ENCODE measurements at places on chromosomes 12 and 14.

GRCh38 chr12:49970658-49971057 lies 2.1 kb upstream of the AQP6 start:
- peaks cover 51% of the 10 kb centered on the region for H3K27me3 ChIP-seq
- no peaks in the 10 kb centered on the region for H3K36me3 ChIP-seq
- H3K27ac ChIP-seq: no peak overlapping the region

GRCh38 chr12:31523306-31523705 lies 67.6 kb downstream of the DENND5B start:
- peaks cover 42% of the 10 kb centered on the region for H3K4me1 ChIP-seq
- H3K27ac ChIP-seq: no peak overlapping the region
- no peaks in the 10 kb centered on the region for H3K27me3 ChIP-seq
- H3K4me3 ChIP-seq: no peak overlapping the region

DNA sequence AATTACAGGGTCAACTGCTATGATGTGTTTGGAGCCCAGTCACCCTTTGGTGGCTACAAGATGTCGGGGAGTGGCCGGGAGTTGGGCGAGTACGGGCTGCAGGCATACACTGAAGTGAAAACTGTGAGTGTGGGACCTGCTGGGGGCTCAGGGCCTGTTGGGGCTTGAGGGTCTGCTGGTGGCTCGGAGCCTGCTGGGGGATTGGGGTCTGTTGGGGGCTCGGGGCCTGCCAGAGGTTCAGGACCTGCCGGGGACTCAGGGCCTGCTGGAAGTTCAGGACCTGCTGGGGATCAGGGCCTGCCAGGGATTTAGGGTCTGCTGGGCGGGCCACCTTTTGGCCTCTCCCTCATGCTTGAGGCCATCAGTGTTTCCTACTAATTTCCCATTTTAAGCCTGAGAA lies 37.1 kb downstream of the ALDH2 start:
- peaks cover 15% of the 10 kb centered on the region for H3K4me1 ChIP-seq
- no peak overlapping the region for H3K4me3 ChIP-seq
- no peak for DNase-seq
- no peaks in the 10 kb centered on the region for H3K27me3 ChIP-seq
- H3K36me3 ChIP-seq: peaks cover 41% of the 10 kb centered on the region
- H3K27ac ChIP-seq: no peak overlapping the region

- H3K27ac ChIP-seq: no peak overlapping the region
- H3K4me1 ChIP-seq: peaks cover 28% of the 10 kb centered on the region
- no peaks in the 10 kb centered on the region for H3K36me3 ChIP-seq
- H3K4me3 ChIP-seq: no peak overlapping the region
- DNase-seq: no peak
- H3K27me3 ChIP-seq: peaks cover 7% of the 10 kb centered on the region
Measured at GRCh38 chr12:24952389-24952788, 3.5 kb upstream of the BCAT1 start.

- no peaks in the 10 kb centered on the region for H3K4me1 ChIP-seq
- no peaks in the 10 kb centered on the region for H3K27me3 ChIP-seq
- DNase-seq: no peak
- no peak overlapping the region for H3K4me3 ChIP-seq
Measured at GRCh38 chr12:40376533-40377267, 151.9 kb downstream of the LRRK2 start.

DNA sequence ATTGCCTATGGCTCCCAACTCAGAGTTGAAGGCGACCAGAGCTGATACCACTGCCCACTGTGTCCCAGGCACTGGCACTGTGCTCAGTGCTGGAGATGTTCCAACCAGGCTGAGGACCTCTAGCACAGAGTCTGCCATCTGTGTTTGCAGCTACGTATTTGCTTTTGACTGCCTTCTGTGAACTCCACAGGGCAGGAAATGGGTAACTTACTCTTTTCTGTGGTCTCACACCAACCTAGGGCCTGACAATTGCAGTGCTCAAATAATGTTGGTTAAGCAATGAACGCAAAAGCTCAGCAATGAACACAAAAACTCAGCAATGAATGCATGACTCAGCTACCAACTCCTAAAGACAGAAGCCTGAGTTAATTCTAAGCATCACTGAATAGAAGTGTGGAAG lies 202.8 kb downstream of the NUAK1 start:
- H3K4me3 ChIP-seq: no peak overlapping the region
- no peak overlapping the region for H3K27ac ChIP-seq
- no peak for DNase-seq
- H3K4me1 ChIP-seq: no peaks in the 10 kb centered on the region

DNA sequence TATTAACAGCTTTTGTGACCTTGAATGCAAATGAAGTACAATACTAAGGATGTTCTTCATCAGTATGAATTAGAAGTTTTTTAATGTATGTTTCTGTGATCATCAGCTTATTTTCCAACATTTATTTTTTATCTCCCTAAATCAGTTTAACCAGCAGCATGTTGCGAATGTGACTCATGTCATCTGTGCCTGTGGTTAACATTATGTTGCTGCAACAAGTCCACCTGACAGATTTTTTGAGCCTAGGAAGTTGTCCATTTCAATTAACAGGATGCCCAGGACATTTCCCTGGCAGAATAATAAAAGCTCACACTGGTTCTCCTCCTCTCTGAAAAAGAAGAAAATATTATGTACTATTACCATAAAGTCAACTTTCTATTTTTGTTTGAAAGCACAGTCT lies 155.5 kb downstream of the SYT1 start:
- no peak overlapping the region for H3K4me3 ChIP-seq
- H3K4me1 ChIP-seq: no peaks in the 10 kb centered on the region
- no peak overlapping the region for H3K27ac ChIP-seq
- H3K27me3 ChIP-seq: no peaks in the 10 kb centered on the region
- no peak for DNase-seq

DNA sequence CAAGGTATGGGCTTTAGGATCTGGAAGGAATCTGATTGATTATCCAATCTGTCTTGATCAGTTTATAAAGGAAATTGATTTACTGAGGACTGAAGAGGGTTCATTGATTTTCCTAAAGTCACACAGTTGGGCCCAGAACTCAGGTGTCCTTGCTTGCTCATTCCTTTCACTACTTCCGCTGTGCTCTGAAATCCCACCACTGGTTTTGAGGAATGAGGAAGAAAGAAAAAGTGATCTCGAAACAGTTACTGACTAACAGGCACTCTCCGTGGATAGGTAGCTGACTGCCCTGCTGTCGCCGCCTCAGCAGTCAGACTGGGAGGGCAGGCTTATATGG lies at the start of gene FITM1:
TSS of gene FITM1 (plus strand) at position 280 of the 337 bp plus-strand sequence. CDS start 905 bp downstream, outside the sequence.
- no peak for DNase-seq
- H3K36me3 ChIP-seq: no peaks in the 10 kb centered on the region
- H3K4me1 ChIP-seq: peaks cover 49% of the 10 kb centered on the region
- peak within 1 kb of the TSS; percentile 2 for H3K4me3 ChIP-seq

- no peak for DNase-seq
- peak overlapping the region; percentile 49 for H3K27ac ChIP-seq
- no peak overlapping the region for H3K4me3 ChIP-seq
Measured at GRCh38 chr12:93176165-93176564, 201.6 kb upstream of the NUDT4 start.

- no peak overlapping the region for H3K4me3 ChIP-seq
- no peak for DNase-seq
- H3K36me3 ChIP-seq: no peaks in the 10 kb centered on the region
Measured at GRCh38 chr14:68257969-68258368, 438.4 kb downstream of the RAD51B start.

DNA sequence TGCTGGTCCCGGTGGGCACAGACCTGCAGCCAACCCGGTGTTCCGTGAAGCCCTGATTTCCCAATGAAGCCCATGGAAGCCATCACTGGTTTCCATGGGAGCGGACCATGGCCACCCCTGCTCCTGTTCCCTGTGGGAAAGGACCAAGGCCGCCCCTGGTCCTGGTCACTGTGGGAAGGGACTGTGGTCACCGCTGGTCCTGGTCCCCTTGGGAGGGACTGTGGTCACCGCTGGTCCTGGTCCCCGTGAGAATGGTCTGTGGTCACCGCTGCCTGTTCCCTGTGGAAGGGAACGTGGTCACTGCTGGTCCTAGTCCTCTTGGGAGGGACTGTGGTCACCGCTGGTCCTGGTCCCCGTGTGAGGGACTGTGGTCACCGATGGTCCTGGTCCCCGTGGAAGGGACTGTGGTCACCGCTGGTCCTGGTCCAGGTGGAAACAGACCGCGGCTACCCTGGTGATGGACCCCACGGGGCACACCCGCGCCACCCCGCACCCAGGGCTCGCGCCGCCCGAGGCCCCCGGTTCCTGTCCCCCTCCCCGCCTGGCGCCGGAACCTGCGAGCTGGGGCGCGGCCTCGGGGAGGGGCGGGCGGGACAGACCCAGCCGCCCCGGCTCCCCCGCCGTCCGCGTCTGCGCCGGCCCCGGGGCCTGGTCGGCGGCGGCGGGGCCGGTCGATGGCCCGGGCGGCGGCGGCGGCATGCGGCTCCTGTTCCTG lies at the start of gene GLT1D1:
TSS of gene GLT1D1 (plus strand) at position 594 of the 715 bp plus-strand sequence. CDS start at position 698, 104 bp downstream.
- H3K27me3 ChIP-seq: no peaks in the 10 kb centered on the region
- no peak for DNase-seq
- H3K36me3 ChIP-seq: no peaks in the 10 kb centered on the region
- peaks cover 6% of the 10 kb centered on the region for H3K4me1 ChIP-seq
- peak within 1 kb of the TSS; percentile 37 for H3K4me3 ChIP-seq
- H3K27ac ChIP-seq: no peak within 1 kb of the TSS

DNA sequence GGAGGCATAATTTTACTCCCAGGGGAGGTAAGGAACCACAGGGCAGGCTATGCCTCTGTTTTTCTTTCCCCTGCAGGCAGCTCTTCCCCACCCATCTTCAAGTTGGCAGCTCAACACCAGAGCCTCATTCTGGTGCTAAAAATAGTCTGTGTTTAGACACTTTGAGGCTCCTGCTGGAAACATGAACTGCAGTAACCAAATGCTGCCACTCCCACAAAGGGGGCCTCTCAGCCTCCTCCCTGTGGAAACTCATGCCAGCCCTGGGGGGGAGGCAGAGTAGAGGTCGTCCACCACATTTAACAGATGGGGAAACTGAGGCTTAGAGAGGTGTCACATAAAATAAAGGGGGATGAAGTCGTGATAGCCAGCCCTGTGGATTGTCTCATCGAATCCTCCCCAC lies 61.4 kb downstream of the WSCD2 start:
- no peak overlapping the region for H3K4me3 ChIP-seq
- no peaks in the 10 kb centered on the region for H3K27me3 ChIP-seq
- no peaks in the 10 kb centered on the region for H3K4me1 ChIP-seq
- H3K36me3 ChIP-seq: no peaks in the 10 kb centered on the region

DNA sequence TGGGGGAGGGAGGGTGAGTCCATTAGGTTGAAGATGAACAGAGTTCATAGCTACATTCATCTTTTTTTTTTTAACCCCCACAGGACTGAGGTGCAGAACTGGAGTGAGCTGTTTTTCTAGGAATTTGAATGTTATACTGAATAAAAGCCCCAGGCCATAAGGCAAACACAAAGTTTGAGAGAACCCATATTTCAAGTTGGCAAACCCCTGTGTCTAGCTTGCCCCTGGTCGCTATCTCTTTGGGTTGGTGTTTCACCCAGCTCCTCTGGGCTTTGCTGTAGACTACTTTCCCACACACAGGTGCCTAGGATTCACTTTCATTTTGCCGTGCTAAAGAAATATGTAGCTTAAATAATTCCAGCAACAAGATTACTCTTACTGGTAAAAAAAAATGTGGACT lies 5.2 kb upstream of the LMO3 start:
- H3K27ac ChIP-seq: no peak overlapping the region
- peaks cover 13% of the 10 kb centered on the region for H3K27me3 ChIP-seq
- no peak overlapping the region for H3K4me3 ChIP-seq
- H3K4me1 ChIP-seq: peaks cover 26% of the 10 kb centered on the region
- no peaks in the 10 kb centered on the region for H3K36me3 ChIP-seq

DNA sequence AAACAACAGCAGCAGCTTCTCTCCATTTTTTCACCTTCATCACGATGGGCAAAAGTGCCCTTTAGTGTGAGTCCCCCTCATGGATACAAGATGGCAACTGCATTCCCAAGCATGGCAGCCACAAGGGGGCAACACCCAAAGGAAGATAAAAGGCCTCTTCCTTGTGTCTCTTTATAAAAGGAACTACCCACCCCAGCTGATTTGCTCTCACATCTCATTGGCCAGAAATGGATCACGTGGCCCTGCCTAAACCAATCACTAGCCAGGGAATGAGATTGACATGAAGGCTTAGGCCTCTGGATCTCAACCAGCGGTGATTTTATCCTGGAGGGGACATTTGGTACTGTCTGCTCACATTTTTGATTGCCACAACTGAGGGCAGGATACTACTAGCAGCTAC lies 21.9 kb upstream of the IFT81 start:
- H3K27ac ChIP-seq: no peak overlapping the region
- no peak overlapping the region for H3K4me3 ChIP-seq
- DNase-seq: peak; percentile 92

GRCh38 chr12:107554941-107555340 lies 130.7 kb upstream of the PWP1 start:
- H3K4me1 ChIP-seq: peaks cover 25% of the 10 kb centered on the region
- no peak overlapping the region for H3K4me3 ChIP-seq
- no peak for DNase-seq
- no peak overlapping the region for H3K27ac ChIP-seq
- no peaks in the 10 kb centered on the region for H3K27me3 ChIP-seq

- H3K4me1 ChIP-seq: no peaks in the 10 kb centered on the region
- 0 out of 3 replicates have a peak, but pooled peaks cover 3% of the 10 kb centered on the region for H3K27me3 ChIP-seq
- H3K36me3 ChIP-seq: no peaks in the 10 kb centered on the region
- H3K4me3 ChIP-seq: no peak overlapping the region
Measured at GRCh38 chr14:22315336-22315735, 273.7 kb downstream of the DAD1 start.

DNA sequence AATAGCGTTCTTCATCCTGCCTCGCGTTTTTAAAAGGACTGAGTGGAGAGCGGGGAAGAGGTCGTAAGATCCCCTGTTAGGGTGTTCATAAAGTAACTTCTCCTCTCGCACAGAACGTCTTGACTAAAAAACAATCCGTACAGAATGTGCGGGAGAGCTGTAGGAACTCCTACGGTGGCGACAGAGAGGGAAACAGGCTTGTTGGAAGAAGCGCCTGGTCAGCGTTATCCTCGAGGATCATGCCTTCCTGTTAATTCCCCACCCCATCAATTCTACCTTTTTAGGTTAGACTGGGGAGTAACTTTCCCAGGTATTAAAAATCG lies 399 bp upstream of the WASHC4 start:
- H3K4me1 ChIP-seq: peaks cover 40% of the 10 kb centered on the region
- no peak for DNase-seq
- H3K36me3 ChIP-seq: no peaks in the 10 kb centered on the region
- H3K27ac ChIP-seq: peak overlapping the region; percentile 94

All from HepG2 (cell line).